ENCODE measurements at places on chromosomes 3 and 15. TPM values are rescaled to one million over a fixed set of nuclear protein-coding genes. Genes with fewer than 3 reads are reported as not detected.

GALK2 gene
- total RNA-seq: 85.5 TPM

CNTN6 gene
- total RNA-seq: 16.4 TPM

CPN2 gene
- total RNA-seq: not detected

SLC22A13 gene
- total RNA-seq: not detected
